ENCODE measurements at places on chromosomes 16 and 17.

DNA sequence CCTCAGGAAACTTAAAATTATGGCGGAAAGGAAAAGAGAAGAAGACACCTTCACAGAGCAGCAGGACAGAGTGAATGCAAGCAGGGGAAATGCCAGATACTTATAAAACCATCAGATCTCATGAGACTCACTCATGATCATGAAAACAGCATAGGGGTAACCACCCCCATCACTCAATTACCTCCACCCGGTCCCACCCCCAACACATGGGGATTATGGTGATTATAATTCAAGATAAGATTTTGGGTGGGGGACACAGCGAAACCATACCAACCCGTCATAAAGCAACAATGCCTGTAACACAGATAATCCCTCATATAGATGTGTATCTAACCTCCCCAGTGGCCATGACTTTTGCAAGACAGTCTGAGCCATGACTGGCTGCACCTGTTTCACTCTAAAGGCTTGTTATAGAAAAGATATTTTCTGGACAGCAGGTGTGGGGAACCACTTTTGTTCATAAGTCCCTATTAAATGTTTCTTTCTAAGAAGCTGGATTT is 7.0 kb upstream of the GSDMA start:
- no peak for DNase-seq

DNA sequence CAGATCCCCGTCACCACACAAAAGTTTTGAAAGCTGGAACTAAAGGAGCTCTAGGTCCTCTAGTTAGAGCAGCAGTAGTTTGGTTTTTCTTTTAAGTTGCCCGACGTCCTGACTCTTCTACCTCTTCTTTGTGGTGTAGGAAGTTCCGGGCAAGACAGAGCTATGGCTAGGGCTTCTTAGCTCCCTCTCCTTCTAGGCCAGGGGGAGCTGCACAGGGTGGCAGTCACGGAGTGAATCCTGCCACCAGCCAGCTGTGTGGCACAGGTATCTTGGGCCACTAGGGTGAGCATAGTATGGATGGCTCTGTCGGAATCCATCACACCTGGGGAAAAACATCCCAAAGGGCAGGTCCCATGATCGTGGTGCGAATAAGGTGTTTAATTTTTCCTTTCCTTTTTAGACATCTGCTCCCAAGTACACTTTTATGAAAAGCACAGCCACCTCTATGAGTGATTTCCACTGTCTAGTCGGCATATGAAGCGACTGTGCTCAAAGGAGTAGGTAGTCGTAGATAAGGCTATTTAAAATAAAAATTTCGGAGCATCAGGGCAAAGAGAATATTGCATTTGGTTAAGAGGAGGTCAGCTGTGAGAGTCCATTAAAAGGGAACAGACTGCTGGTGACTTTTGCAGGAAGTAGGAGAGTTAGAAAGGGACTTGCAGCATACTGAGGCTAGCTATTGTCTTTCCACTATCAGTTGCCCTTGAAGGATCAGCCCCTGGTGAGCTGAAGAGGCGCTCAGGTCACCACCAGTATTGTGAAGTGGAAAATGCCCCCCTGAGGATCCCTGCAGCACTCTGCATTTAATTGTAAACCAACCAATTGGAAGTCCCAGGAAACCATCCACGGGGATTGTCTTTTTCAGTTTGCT is 2.1 kb downstream of the PRKCA start:
- no peak for DNase-seq

DNA sequence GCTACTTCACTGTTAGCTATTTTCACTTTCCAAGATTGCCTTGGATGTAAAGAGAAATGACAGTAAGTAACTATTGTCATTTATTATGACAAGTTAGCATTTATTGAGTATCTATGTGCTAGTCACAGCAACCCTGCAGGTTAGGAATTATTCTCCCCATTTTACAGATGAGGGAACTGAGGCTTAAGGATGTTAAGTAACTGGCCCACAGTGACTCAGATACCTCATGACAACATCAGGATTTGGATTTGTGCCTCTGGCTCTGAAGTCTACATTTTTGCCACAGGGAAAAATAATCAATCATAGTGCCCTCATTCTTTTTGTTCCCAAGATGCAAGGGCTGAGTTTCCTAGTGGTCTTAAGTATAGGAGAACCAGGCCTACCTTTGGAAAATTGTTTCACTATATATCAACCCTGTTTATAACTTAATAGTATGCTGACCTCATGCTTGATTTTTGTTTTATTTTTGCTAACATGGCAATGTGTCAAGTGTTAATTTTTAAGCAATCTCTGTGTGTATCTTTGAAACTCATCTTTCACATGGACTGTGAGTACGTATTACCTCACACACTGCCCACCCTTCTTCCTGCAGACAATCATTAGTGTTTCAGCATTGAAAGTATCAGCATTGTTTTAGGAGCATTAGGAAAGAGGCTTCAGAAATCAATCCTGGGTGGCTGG is 105.0 kb downstream of the TANGO6 start:
- DNase-seq, result no peak

- DNase-seq, result no peak
Observed at GRCh38 chr16:86510465-86511261, at the start of gene FOXF1. Gene FOXF1, plus strand, starts transcription at chr16:86510527. Its CDS starts 43 bp downstream, at chr16:86510570.

DNA sequence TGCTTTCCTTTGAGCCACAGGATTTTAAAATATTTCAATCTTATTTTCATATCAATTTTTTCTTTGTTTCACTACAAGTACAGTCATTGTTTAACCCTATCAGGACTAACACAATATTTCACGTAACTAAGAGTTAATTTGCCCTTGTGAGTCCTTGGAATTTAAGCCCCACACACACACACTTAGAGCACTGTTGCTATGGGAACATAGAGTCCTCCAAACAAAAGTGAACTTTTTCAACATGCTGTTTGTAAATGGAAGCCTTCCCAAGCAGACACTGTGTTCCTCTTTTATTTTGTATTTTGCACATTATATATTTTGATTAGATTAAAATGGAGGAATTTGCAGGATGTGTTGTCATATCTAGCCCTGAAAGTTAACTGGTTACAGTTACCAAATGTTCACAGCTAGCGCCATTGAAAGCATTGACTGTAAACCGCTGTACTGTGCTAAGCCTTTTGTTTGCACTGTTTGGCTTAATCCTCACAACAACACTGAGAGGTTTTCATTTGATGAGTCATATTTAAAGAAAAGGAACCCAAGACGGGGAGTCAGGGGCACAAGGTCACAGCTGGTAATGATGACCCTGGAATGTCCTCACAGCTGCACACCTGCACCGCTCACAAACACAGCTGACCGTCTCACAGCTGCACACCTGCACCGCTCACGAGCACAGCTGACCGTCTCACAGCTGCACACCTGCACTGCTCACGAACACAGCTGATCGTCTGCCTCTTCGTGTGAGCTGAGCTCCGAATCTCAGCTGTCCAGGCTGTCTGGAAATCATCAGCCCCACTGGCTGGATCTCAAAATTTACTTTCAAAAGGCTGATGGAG is 6.3 kb downstream of the HSBP1 start:
- DNase-seq, result no peak

GRCh38 chr16:8877894-8878522 is 4.1 kb upstream of the LITAFD start:
- no peak for DNase-seq

DNA sequence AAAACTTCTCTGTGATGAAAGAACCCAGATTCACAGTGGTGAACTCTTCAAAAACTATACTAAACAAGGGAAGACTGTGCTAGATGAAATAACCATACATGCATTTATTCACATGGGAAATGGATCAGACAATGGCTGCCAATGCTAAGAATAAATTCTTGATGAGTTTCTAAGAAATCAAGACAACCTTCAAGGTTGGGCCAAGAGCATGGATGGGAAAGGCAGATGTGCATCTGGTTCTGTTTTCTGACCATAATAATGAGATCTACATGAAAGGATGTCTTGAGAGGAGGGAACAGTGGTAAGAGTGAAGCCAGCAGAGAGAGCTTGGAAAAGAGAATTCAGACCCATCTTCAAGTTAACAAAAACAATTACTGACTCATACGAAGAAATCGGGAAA is 31.4 kb downstream of the ANKRD11 start:
- no peak for DNase-seq

- no peak for DNase-seq
Observed at GRCh38 chr17:40598619-40599467, 33.6 kb upstream of the CCR7 start.

GRCh38 chr17:39627712-39628516 is 1.2 kb downstream of the PPP1R1B start:
- peak; percentile 57 for DNase-seq

DNA sequence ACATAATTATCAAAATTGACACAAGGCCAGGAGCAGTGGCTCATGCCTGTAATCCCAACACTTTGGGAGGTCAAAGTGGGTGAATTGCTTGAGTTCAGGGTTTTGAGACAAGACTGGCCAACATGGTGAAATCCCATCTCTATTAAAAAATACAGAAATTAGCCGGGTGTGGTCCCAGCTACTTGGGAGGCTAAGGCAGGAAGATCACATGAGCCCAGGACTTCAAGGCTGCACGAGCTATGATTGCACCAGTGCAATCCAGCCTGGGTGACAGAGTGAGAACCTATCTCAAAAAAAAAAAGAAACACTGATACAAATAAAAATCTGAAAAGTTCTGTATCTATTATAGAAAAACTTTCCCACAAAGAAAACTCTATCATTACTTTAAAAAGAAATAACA is 15.5 kb downstream of the MYH10 start:
- DNase-seq, result no peak

DNA sequence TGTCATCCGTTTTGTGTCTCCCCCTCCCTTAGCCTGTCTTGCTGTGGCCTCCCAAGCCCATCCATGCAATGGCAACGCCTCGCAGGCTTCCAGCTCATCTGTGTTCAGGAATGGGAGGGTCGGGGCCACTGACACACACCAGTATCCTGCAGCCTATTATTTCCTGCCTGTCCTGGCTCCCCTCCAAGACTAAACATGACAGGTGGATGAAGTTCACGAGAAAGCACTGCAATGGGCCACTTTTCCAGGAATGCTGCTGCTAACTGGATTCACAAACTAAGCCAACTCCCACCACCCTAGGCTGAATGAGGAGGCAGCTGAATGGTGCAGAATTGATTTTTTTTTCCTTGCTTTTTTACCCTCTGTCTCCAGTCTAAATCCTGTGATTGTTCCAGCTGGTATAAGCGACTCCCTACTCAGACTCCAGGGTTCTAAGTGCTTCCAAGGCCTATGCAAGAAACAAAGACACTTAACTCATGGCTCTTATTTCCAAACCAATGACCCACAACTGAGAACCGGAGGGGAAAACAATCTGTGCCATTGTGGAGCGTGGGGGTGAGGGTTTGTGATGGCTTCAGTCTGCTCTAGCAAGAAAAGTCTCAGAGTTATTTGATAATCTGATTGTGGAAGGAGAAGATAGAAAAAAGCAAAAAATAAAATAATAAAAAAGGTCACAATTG is 23.3 kb downstream of the TMEM100 start:
- DNase-seq, result no peak

DNA sequence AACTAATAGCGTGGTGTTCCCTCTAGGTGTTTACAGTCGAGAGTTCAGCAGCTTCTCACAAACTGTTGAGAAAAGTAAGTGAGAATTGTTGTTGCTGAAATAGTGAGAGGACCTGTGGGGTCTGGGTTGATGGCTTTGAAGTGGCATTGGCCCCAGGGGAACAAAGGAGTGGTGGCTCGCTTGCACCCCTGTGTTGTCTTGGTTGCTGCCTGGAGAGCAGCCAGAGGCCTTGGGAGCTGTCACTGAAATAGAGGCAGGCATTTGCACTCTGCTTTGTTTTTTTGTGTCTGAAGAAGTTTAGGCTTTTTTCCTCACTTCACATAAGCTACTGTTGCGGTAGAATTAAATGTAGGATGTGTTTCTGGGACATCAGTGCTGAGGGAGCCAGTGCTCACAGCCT is 36.8 kb downstream of the PRMT7 start:
- DNase-seq, result no peak

DNA sequence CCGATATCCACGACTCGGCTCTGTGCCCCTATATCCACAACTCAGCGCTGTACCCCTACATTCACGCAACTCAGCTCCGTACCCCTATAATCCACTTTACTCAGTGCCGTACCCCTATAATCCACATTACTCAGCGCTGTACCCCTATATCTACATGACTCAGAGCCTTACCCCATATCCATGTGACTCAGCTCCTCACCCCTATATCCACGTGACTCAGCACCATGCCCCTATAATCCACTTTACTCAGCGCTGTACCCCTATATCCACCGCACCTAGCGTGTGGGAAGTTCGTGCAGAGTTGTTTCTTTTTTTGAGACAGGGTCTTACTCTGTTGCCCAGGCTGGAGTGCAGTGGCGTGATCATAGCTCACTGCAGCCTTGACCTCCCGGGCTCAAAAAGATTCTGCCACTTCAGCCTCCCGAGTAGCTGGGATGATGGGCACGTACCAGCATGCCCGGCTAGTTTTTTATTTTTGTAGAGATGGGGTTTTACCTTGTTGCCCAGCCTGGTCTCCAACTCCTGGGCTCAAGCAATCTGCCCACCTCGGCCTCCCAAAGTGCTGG is 17.4 kb downstream of the CYB5D2 start:
- DNase-seq, result no peak

DNA sequence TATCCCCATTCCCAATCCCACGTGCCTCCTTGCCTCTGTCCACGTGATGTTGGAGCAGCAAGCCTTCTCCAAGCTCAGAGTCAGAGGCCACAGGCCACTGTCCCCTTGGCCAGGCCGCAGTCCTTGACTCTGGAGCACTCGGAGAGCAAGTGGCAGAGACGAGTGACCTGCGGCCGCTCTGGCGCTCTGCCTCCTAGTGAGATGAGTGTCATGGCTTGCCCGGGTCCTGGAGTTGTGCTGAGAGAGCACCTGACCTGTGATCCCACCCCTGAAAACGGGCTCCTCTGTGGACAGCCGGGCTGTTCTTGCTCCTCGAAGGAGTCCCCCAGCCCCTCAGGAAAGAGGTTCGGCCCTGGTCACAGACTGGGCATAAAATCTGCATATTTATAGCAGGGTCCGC is 10.0 kb upstream of the FASN start:
- no peak for DNase-seq

- no peak for DNase-seq
Observed at GRCh38 chr16:57624806-57625500, 3.5 kb upstream of the ADGRG1 start.

DNA sequence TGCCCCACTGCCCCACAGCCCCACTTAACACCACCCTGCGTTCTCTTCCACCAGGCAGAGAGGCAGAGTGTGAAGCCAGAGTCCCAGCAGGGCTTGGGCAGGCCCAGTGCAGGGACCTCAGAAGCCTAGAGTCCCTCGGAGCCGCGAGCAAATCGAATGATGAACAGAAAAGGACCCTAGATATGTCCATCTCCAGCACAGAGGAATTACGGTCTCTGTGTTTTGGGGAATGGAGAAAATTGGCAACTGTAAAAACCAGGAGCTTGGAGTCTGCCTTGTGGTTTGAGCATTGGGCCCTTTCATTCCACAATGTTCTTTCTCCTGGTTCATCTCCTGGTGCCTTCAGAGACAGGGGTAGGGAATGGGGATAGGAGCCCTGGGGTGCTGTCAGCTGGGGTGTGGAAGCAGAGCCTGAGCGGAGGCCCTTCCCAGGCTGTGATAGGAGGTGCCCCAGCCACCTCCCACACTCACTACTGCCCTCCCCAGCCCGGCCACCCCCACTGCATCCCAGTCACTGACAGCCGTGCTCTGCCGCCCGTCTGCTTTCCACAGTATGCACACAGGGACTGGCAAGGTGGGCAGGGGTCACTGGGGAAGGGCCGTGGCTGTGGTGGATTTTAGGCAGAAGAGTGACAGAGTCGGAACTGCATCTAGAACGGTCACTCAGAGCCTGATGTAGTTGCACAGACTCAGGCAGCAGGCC is 26.7 kb downstream of the TBX4 start:
- no peak for DNase-seq
